ENCODE measurements at places on chromosomes 11 and 22.

DNA sequence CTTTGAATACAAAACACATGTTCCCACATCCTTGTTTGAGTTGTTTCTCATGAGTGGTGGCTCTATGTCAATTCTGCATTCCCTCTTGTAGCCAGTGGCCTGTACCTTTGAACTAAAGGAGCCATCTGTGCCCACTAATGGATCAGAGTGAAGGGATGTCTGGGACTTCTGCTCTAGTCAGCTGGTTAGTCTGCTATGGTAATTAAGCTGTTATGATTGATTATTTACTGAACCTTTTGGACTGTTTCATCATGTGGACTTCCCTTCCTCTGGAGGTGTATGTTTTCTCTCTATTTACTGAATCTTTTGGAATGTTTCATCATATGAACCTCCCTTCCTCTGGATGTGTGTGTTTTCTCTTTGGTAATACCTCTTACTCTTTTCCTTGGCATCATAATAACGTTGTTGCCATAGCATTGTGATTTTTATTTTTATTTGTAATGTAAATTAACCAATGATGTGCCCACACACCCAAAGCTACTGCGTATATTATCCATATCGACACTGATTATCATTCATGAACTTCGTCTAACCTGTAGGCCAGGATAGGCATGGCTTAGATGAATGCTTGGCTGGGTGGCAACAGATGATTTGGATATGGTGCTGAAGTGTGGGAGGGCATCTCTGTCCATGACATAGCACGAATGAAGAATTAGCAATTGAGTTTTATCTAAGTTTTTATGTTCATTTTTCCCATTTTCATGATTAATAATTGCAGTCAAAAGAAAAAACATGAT lies 112.3 kb upstream of the SORL1-AS1 start:
- DNase-seq, result no peak

DNA sequence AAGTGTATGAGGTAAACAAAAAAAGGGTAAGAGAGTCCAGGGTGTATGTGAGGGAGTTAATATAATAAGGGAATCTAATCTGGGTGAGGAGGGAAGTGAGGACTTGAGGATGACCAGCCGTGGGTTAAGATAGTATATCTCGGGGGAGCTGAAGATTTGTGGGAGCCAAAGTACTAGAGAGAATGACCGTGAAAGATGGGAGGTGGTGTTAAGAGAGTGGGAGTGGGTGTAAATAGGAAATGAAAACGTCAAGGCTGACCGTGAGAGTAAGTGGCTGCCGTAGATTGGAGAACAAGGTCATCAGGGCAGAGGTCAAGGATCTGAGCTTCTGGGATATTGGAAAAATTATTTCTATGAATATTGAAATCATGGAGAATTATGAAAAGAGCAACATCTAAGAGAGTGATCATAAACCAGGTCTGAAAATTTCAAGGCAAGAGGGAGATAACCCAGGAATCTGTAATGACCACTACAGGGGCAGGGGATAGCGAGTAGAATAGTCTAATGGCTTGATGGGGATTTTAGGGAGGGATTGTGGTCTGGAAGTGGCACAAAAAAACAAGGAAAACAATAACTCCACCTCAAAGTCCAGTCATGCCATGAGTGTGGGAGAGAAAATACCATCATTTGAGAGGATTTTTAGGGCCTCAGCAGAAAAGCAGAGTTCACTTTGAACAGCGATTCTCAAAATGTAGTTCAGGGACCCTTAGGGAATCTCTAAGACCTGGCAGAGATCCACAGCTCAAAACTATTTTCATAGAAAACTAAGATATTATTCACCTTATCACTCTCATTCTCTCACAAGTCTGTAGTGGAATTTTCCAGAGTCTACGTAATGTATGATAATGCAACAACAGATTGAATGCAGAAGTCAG lies 72.0 kb downstream of the PRR5L start:
- no peak for DNase-seq

GRCh38 chr22:26671317-26672059 lies 14.1 kb downstream of the MIAT start:
- peak; percentile 75 for DNase-seq

DNA sequence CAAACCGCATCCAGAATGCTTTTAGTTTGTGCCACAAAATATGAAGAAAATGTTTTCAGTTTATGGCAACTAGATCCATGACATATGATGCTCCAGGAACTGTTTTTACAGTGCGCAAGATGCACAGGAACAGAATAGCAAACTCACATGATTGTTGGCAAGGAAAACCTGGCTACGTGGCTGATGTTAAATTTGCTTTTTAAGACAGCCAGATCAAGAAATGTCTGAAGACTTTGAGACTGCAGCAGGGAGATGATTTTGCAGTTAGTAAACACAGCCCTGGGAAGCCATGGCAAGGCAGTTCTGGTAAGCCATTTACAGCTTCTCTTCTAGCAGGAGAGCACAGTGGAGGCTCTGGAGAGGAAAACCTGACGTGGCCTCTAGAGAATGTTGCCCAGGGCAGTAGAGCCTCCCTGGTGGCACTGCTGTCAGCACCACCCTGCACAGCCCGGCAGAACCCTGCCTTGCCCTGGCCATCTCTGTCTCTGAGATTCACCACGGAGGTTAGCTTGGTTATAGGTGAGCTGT lies 69.8 kb upstream of the TNRC6B start:
- no peak for DNase-seq

DNA sequence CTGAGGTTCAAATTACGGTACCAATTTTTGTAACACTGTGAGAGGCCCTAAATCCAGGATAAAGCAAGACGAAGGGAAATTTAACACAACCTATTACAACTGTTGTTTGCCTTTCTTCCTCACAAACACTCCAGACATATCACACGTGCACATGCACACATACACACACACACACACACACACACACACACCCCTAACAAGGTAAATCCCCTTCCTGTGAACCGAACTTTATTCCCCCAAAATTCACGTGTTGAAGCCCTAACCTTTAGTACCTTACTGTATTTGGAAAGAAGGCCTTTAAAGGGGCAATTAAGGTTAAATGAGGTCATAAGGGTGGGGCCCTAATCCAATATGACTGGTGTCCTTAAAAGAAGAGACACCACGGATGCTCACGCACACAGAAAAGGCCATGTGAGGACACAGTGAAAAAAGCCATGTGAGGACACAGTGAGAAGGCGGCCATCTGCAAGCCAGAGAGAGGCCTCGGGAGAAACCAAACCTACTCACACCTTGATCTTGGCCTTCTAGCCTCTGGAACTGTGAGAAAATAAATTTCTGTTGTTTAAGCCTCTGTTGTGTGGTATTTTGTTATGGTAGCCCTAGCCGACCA lies 1.8 kb downstream of the SERGEF start:
- DNase-seq, result no peak

GRCh38 chr11:93719310-93719709 lies 22.0 kb downstream of the TAF1D start:
- DNase-seq, result no peak

DNA sequence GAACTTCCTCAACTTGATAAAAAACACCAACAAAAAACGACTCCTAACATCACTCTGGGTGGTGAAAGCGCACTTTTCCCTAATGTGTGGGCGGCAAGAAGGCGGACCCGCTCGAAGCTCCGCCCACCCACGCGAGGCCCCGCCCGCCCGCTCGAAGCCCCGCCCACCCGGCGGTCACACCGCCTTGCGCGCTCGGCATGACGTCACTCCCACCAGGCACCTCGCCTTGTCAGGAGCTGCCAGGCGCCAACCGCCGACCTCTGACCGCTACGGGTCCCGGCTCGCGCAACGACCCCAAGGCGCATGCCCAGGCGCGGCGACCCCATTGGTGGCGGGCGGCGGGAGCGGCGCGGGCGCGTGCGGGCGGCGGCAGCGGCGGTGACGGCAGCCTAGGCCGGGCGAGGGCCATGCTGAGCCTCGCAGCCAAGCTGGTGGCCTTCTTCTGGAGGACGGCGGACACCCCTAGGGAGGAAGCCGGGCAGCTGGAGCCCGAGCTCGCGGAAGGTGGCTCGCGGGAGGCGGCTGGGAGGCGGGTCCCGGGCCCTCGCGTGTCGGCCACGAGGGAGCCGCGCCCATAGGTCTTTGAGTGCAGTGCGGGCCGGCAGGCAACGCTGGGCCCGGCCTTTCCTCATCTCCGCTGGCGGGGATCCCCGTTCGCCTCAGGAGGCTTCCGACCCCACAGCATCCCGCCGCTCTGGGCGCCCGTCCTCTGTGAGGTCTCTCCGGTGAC lies at the start of gene MOV10L1:
MOV10L1 (plus strand) TSS at position 325 of the 730 bp plus-strand sequence; CDS start at position 408, 83 bp downstream.
- DNase-seq, result peak; percentile 35

DNA sequence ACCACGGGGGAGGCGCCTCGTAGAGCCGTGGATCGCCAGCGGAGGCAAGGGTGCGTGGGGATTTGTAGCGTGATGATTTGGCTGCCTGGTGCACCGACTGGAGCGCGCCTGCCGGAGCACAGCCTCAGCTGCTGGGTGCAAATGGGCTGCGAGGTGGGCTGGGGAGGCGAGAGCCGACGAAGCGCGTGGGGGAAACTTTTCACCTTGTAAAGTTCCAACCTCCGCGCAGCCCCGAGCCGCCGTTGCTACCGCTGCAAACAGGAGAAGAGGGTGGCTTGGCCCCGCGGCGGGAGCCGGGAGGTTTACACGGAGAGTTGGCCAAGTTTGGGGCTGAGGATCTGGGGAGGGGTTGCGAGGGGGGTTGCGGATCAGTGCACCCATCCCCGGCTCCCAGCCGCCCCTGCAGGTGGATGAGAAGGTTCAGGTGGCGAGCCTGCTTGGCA lies 528 bp downstream of the FAT3 start:
- no peak for DNase-seq

DNA sequence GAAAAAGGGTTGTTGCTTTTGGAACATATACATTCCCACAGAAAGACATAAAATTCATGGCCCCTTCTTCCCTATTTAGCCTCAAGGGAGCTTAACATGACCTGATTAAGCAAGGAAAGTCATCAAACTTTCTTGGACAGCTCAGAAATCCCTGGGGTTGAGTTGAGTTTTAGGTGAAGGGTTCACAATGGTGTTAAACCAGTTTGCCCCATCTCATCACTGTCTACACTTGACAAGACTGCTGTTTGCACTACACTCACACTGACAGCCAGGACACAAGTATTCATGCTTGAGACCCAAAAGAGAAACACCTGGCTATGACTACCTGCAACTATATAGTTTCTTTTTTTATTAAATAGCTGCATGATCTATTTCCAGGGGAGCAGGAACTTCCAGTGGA lies 209.8 kb upstream of the TMEM45B start:
- DNase-seq, result no peak

GRCh38 chr11:65224930-65225278 lies 36.9 kb upstream of the POLA2 start:
- no peak for DNase-seq

GRCh38 chr11:47071341-47071740 lies 105.3 kb downstream of the ARFGAP2 start:
- no peak for DNase-seq

DNA sequence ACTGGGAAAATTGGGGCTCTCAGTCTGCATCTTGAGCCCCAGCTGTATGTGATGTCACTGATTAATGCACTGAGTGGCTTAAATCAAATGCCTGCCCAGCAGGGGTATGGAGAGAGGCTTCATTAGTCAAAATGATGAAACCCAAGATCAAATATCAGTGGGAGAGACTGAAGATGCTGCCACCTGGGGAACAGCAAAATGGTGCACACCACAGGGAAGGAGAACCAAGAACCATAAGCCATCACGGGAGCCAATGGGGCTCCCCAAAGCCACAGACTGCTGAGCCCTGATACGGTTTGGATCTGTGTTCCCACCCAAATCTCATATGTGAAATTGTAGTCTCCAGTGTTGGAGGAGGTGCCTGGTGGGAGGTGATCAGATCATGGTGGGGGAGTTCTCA lies 85.6 kb downstream of the CTTN start:
- no peak for DNase-seq

- no peak for DNase-seq
Observed at GRCh38 chr11:64089493-64089892, 53.8 kb downstream of the FLRT1 start.

- DNase-seq, result no peak
Observed at GRCh38 chr11:46886211-46886610, 32.1 kb downstream of the LRP4 start.

Data from CD4-positive, alpha-beta T cell treated with Interleukin-1 beta for 1 hour (primary cell).